Right cardiac atrium (tissue), 5 donors: ENCODE measurements at places on chromosomes 4 and X. TPM values are rescaled to one million over a fixed set of nuclear protein-coding genes. Genes with fewer than 3 reads are reported as not detected.

- no peak for DNase-seq
Observed at GRCh38 chr4:82097504-82097903, 276.3 kb downstream of the HNRNPD start.

DNA sequence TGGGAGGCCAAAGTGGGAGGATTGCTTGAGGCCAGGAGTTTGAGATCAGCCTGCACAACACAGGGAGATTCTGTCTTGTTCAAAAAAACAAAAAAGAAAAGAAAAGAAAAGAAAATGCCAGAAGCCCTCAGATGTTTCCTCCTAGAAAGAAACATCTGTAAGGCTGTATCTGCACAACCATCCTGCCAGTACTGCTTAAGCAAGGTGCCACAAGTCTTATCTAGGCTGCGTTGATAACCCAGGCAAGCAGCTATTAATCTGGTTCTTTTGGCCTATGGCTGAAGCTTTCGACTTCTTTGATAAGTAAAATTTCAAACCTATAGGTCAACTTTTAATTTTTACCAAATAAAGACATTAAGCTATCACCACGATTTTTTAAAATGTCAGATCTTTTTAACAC, 3.1 kb downstream of the COX18 start:
- DNase-seq = no peak

USP17L13 gene
- not detected for total RNA-seq

CDX4 gene
- not detected for total RNA-seq

RHOXF2B gene
- not detected for total RNA-seq

DNA sequence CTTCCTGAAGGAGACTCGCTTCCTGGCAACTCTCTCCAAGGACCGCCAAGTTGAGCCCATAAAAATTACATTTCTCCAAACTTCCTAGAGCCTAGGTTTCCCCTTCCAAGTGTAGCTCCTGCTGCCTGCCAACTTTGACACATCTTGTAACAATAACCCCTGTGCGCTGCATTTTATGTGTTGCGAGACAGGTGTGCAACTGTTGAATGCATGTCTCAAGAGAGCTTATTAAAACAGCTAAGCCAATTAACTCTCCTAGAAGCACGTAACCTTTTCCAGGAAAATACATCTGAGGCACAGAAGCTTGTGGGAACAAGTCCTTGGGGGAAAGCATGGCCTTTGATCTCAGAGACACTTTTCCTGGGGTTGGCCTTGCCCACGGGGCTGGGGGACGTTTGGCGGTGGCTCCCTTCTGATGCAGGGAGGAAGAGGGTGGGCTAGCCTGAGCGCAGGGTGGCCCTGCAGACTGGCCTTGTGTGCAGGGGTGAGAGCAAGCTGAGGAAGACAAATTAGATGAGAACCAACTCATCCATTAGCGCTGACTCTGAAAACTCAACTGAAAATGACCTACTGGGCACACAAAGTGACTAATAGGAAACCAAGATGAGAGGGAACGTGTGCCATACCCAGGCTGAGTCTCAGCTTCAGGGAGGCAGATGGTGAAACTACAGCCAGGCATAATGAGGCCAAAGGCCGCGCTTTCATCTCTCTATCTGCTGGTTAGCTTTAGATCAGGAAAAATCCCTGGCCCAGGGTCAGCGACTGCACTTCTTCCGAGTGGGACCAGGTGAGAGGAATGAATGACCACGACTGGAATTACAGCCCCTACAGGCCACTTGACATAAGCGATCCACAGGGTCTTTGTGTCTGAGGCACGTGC, 75.3 kb downstream of the ENPP6 start:
- DNase-seq = no peak

VCX3B gene
- not detected for total RNA-seq

ARHGEF38 gene
- total RNA-seq = not detected

DNA sequence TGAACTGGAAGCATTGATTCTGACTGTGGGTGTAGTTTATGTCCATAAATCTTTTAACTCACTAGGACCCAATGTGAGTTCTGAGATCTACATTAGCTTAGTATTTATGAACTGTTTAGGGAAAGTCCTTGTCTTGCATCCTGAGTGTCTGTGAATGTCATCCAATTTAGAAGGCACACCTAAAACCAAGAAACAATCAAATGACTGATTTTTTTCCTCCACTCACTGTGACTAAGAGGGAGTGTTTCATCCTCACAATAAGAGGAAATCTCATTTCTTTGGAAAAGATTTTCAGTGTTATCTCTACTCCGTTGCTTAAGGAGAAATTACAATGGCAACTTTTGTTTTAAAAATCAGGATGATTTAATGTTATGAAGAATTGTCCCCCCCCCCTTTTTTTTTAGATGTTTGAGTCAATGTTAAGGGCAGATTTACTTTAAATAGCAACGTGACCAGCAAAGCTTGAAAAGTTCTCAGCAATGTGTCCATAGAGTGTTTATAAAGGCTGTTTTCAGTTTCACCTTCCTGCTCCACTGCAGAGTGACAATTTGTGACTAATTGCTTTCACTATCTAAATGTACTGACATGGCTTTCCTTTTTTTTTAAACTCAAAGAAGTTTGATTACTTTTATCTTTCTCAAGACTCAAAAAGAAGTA, 173.0 kb downstream of the SPCS3 start:
- no peak for DNase-seq

DNA sequence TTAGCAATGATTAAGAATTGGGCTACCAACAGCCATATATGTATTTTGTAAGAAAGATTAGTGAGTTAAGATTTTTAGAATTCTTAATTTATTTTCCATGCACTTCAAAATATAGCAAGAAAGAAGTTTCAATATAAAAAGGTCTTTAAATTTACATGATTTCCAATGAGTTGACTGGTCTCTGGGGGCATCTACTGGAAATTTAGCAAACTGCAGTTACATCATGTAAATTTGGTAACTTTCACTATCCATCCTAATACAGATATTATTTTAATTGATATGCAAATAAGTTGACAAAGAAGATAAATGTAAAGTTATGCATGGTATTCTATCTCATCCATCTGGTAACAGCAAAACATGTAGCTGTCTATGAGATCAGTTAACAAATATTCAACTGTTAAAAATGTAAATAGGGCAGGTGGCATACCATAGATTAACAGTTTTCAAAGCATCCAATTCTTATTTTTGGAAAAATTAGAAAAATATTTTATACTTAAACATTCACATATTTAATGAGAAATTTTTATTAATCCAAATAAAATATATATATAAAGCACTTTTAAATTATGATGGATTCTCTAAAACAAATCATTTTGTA, 29.1 kb downstream of the TTC29 start:
- no peak for DNase-seq

ADRA2C gene
- 3.4 TPM for total RNA-seq

DNA sequence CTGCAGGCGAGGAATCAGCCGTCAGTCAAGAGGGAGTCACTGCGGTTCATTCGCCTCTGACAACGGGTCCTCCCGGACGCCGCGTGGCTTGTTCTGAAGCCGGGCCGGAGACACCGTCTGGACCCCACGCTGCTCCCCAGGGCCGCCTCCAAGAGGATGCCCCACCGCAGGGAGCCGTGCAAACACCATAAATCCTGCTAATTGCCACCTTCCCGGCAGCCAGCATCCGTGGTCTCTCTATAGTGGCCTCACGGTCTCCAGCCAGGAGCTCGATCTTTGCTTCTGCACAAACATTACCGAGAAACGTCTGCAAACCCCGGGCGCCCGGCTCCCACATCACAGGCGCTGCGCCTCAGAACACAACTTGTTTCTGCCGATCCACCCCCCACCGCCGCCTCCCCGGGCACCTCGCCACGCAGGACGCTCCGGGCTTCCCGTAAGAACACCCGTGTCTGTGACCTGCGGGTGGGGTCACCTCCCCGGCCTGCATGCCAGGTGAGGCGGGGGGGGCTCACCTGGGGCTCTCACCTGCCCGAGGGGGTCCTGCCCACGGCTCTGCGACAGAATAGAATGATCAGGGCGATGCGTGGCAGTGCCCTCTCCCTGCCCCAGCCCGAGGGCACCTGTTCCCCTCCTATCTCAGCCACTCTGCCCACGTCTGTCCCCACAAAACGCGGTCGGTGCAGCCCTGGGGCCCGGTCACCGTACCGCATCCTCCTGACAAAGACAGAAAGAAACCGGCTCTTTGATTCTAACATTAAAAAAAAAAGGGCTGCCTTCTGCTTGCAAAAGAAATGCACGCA, 32.4 kb upstream of the PPP2R3B start:
- DNase-seq = no peak

GRCh38 chr4:109183931-109184490, 118.4 kb downstream of the COL25A1 start:
- DNase-seq = no peak

STATH gene
- not detected for total RNA-seq

DNA sequence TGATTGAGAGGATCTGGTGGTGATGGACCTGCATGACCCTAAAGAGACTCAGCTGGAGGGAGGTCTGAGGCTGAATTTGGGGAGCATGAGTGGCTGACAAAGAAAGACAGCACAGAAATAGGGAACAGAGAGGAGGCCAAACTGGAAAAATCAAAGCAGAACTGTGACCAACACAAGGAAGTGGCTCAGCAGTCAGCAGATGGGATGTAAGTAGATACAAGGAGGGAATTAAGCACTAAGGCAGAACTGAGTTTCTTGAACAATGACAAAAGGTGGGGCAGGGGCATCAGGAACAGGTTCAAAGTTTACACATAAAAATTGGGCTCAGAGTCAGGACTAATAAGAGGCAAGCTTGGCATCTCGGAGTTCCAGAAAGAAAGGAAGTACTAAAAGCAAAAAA, 144.3 kb upstream of the KLF3 start:
- no peak for DNase-seq

DNA sequence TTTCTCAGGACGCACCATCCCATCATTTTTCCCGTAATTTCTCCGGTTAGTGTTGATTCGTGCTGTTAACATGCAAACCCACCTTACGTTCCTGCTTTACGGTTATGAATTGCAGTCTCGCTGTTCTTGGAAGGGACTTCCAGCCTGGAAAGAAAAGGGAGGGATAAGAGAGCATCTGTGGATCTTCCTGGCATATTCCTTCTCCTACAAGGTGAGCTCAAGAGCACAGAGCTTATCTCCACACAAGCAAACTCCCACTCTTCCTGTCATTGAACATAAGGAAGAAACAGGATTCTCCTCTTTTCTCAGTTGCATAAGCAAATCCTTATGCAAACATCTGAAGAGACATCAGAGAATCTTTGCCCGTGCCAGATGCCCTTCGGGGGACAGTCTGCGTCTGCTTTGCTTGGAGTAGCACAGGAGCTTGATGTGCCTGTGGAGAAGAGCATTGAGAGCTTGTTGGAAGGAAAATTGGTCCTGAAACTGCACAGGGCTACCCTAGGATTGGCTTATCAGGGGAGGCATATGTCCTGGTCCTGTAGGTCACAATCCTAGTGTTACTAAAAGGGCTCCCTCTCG, 127.0 kb downstream of the ASMT start:
- no peak for DNase-seq

C4orf36 gene
- total RNA-seq = not detected

IL15 gene
- total RNA-seq = 2.9 TPM

DSPP gene
- not detected for total RNA-seq

- no peak for DNase-seq
Observed at GRCh38 chr4:170242471-170242870, 152.7 kb upstream of the AADAT start.

CYTL1 gene
- total RNA-seq = 0.62 TPM

ADH1B gene
- total RNA-seq = 277 TPM

GRCh38 chrX:14300376-14300775, 229.0 kb upstream of the GLRA2 start:
- no peak for DNase-seq

GRCh38 chr4:178347111-178347510, 904.9 kb upstream of the AGA start:
- DNase-seq = no peak

DNA sequence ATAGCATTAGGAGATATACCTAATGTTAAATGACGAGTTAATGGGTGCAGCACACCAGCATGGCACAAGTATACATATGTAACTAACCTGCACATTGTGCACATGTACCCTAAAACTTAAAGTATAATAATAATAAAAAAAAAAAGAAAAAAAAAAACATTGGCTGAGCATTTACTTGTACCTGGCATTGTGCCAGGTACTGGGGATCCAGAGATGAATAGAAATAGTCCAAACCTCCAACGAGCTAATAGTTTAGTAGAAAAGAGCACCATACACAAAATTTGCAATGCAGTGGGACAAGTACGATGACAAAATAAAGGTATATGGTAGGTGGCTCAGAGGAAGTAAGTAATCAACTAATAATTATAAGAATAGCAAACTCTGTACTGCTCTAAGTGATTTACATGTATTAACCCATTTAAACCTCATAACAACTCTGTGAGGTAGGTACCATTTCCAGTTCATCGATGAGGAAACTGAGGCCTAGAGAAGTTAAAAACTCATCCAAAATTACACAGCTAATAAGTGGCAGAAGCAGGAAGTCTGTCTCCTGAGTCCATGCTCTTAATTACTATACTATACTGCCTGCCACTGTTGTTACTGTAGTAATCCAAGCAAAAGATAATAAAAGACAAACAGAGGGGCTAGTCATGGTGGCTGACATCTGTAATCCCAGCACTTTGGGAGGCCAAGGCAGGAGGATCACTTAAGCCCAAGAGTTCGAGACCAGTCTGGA, 319.3 kb downstream of the OPHN1 start:
- DNase-seq = no peak

- no peak for DNase-seq
Observed at GRCh38 chrX:141960578-141960977, 56.9 kb downstream of the MAGEC1 start.

DNA sequence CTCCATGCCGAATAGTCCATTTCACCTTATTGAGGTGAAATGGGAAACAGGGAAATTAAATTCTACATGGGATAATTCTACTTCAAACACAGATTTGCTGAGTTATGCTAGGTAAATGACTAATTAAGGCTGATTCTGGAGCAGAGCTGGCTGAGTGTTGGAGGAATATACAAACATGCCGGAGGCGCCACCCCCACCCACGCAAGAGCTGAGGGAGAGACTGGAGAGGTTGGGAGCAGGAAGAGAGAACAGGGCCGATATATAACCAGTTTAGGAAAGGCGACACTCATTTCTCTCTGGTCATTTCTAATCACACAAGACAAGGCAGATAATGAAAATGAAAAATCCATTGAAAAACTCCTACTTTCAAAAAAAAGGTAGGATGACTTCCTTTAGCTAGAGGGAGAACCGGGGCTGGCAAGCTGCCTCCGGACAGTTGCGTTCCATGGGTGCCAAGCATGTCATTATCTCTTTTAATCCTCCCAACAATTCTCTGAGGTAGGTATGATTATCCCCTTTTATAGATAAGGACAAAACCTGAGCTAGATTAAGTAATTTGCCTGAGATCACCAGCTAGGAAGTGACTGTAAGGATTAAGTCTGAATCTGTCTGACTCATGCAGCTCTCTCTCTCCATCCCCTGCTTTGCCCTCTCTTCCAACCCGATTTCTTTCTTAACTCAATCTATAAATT, 27.6 kb upstream of the CFAP299 start:
- no peak for DNase-seq

GRCh38 chr4:137661693-137662092, 129.4 kb upstream of the PCDH18 start:
- DNase-seq = no peak

GRCh38 chrX:153727123-153727931, 2.7 kb downstream of the ABCD1 start:
- peak; percentile 86 for DNase-seq

DNA sequence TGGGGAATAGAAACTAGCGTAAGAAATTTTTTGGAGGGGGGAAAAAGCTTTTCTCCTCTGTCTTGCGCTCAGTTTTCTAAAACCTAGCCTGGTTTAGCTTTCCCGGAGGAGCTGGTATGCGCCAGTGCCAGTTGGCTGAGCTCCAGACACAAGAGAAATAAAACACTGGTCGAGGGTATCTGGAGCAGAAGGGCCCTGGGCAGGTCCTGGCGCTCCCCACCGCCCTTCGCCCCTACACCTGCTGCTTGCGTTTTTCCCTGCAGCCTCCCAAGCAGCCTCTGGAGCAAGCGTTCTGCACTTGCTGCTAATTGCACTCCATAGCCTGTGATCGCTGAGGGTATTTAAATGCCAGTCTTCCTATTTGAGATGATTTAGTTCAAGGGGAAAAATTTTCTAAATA, 816 bp downstream of the EREG start:
- peak; percentile 23 for DNase-seq
